Urothelium cell line (cell line): ENCODE measurements at places on chromosomes 4 and X.

GRCh38 chrX:105845631-105846030, 23.3 kb downstream of the NRK start:
- no peak for DNase-seq

- DNase-seq: no peak
Observed at GRCh38 chr4:146814750-146815149, 130.9 kb downstream of the TTC29 start.

GRCh38 chr4:99665983-99666382, 8.4 kb upstream of the C4orf54 start:
- no peak for DNase-seq

GRCh38 chrX:47484885-47485284, 1.9 kb upstream of the ZNF41 start:
- DNase-seq: no peak

GRCh38 chr4:76233529-76233928, 18.0 kb upstream of the FAM47E start:
- DNase-seq: no peak

- DNase-seq: no peak
Observed at GRCh38 chrX:45324941-45325340, 124.3 kb upstream of the DIPK2B start.

DNA sequence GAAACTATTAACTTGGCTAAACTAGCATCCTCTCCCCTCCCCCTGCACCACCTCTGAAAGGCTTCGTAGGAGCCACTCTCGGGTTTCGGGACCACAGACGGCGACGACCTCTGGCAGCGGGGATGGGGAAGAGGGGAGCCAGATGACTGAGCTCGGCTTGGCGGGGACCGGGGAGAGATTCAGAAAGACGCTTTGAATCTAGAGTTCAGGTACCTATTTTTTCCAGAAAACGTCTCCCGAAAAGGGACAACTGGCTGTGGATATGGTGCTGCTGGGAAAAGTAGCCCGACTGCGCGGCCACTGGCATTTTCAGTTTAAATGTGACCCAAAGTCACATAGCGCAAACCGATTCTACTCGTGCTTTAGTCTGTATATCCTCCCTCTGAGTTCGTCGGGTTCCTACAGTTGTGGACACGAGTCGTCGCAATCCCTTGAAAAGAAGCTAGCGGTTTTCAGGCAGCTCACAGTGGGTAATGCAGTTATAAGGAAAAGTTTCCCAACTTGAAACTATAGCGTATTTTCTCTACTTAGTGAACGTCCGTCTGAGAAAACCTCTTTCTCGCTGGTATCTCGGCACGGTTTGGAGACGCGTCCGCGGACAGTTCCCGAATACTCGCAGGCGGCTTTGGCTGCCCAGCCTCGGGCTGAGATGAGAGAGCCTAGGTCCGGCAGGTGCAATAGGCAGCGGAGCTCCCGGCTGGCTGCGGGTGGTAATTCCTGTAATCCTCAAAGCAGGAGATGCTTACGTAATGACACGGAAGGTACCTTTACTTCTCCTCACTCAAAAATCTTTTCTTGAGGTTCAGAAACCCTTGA, 1.3 kb downstream of the PARM1 start:
- DNase-seq: no peak
